ENCODE measurements at places on chromosomes 2 and 18.

- H3K4me3 ChIP-seq = no peak overlapping the region
- H3K27ac ChIP-seq = no peak overlapping the region
- peaks cover 16% of the 10 kb centered on the region for H3K4me1 ChIP-seq
These were observed 81.5 kb upstream of the SLC66A3 start for GRCh38 chr2:11073776-11074175.

- H3K36me3 ChIP-seq = no peaks in the 10 kb centered on the region
- no peak overlapping the region for H3K27ac ChIP-seq
- no peak for DNase-seq
These were observed 946.6 kb downstream of the DPP10 start for GRCh38 chr2:115389024-115389423.

- H3K4me3 ChIP-seq = no peak overlapping the region
- no peak for DNase-seq
- H3K4me1 ChIP-seq = no peaks in the 10 kb centered on the region
- H3K27me3 ChIP-seq = peaks cover 8% of the 10 kb centered on the region
These were observed 52.0 kb downstream of the FTCDNL1 start for GRCh38 chr2:199798831-199799580.

DNA sequence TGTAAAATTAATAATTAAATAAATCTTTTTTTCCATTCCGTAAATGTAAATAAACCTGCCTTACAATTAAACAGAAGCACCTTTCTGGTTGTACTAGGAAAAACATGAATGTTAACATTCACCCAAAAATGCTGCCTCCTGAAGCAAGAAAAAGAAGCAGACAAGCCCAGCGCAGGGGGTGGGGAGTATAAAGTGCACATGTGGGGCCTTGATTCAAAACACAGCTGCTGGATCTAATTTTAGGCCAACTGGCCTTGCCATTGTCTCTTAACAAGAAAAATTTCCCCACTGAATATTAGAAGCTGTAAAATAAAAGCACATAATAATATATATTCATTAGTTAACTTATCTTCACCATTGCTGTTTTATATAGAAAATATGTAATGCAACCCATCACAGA, 28.3 kb downstream of the TCF4 start:
- no peaks in the 10 kb centered on the region for H3K36me3 ChIP-seq
- H3K27me3 ChIP-seq = peaks cover 3% of the 10 kb centered on the region
- H3K4me1 ChIP-seq = no peaks in the 10 kb centered on the region
- no peak overlapping the region for H3K4me3 ChIP-seq
- no peak for DNase-seq

DNA sequence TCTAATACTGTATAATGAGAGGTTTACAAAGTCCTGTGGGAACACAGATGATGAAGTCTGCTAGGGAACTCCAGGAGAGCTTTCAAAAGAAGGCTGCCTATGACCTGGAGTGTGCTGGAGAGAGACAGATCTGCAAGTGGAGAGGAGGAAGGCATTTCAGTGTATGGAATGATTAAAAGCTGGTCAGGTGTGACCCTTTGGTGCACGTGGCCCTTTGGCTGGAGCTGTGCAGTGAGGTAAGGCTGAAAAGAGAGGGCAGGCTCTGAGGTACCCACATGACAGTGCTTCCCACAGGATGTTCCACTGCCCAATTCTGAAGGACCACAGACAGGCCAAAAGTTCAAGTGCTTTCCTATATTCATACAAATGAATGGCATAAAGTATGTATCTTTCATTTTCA, 157.1 kb downstream of the DYM start:
- no peak overlapping the region for H3K4me3 ChIP-seq
- DNase-seq = no peak
- H3K27me3 ChIP-seq = no peaks in the 10 kb centered on the region
- no peak overlapping the region for H3K27ac ChIP-seq
- no peaks in the 10 kb centered on the region for H3K4me1 ChIP-seq

DNA sequence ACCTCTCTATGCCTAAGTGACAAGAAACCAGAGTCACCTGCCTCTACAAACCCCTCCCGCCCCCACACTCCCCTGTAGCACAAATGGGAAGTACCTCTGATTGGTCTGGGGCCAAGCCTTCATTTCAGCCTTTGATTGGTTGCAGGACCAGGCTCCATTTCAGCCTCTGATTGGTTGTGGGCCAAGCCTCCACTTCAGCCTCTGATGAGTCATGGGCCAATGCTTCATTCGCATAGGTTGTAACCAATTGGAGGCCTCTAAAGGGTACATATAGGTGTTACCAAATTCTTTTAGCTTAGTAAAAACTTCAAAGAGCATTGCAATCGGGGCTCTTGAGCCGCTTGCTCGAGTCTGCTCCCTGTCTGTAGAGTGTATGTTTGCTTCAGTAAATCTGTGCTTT, 25.0 kb downstream of the CCDC102B start:
- H3K27me3 ChIP-seq = no peaks in the 10 kb centered on the region
- no peak for DNase-seq
- no peaks in the 10 kb centered on the region for H3K36me3 ChIP-seq
- no peak overlapping the region for H3K27ac ChIP-seq

DNA sequence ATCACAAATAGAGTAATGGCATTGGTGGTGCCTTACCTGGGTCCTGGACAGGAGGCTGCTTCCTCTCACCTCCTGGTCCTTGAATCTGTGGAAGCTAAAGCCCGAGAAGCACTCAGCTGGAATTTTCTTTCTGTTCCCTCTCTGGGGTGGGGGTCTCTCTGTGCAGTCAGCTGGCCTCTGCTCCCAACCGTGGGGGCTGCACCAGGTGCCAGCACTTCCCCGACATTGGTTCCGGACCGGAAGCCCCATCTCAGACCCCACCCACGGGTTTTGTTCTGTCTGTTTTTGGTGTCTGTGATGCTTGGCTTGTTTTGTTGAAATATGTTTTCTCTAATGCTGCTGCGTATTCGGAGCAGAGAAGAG, 154.7 kb downstream of the TWIST2 start:
- H3K27ac ChIP-seq = no peak overlapping the region
- peaks cover 3% of the 10 kb centered on the region for H3K27me3 ChIP-seq
- no peak overlapping the region for H3K4me3 ChIP-seq
- DNase-seq = no peak
- H3K4me1 ChIP-seq = no peaks in the 10 kb centered on the region

GRCh38 chr2:121776885-121777698, 21.6 kb downstream of the TSN start:
- H3K27ac ChIP-seq = no peak overlapping the region
- no peaks in the 10 kb centered on the region for H3K36me3 ChIP-seq
- H3K4me3 ChIP-seq = no peak overlapping the region
- H3K4me1 ChIP-seq = no peaks in the 10 kb centered on the region

GRCh38 chr18:22695674-22696073, 237.5 kb upstream of the RBBP8 start:
- no peaks in the 10 kb centered on the region for H3K36me3 ChIP-seq
- no peak overlapping the region for H3K27ac ChIP-seq
- H3K27me3 ChIP-seq = no peaks in the 10 kb centered on the region
- no peak overlapping the region for H3K4me3 ChIP-seq
- no peak for DNase-seq

DNA sequence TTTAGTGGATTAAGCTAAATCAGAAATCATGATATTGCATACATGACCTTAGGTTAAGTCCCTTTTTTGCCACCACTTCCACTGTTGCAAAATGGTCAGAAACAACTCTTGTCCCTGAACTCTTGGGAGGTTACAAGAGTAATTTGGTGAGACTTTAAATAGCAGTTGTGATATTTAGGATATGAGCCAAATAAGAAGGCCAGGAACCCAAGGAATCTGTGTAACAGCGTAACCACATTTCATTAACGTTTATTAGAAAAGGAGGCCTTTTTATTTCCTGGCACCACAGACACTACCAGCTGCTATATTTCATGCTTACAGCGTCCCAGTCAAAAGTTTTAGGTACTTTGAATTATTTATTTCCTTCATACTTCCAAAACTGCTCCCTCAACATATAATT, 268.0 kb downstream of the GPD2 start:
- no peak for DNase-seq
- H3K4me3 ChIP-seq = no peak overlapping the region
- no peaks in the 10 kb centered on the region for H3K36me3 ChIP-seq
- H3K4me1 ChIP-seq = no peaks in the 10 kb centered on the region
- H3K27ac ChIP-seq = no peak overlapping the region

GRCh38 chr2:43798300-43798699, 24.5 kb downstream of the DYNC2LI1 start:
- H3K4me3 ChIP-seq = no peak overlapping the region
- no peaks in the 10 kb centered on the region for H3K36me3 ChIP-seq
- H3K27ac ChIP-seq = no peak overlapping the region
- H3K27me3 ChIP-seq = no peaks in the 10 kb centered on the region
- no peak for DNase-seq

DNA sequence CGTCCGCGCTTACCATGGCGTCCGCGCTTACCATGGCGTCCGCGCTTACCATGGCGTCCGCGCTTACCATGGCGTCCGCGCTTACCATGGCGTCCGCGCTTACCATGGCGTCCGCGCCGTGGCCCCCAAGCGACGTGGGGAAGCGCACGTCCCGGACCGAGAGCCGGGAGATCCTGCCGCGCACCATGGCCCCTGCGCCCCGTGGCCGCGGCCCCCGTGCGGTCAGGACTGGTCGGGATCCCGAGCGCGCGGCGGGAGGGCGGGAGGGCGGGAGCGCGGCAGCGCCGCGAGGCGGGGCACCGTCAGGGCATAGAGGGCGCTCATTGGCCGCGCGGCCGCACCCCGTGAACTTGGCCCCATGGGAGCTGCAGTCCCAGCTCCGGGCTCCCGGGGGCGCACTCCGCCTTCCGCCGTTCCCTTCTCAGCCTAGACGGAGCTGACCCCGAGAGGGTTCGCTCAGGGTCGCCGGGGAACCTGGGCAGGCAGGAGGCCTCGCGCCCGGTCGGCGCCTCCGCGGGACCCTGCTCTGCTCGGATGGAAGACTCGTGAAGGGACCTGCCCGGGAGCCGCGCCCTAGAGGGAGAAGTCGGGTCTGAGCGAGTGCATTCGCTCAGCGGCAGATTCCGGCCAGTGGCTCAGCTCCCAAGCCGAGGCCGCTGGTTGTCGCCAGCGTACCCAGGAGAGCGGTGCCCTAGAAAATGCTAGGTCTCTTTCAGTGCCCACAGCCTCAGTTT, at the start of gene ENOSF1:
TSS of gene ENOSF1 (minus strand) at position 230 of the 734 bp plus-strand sequence. CDS start at position 187, 43 bp downstream.
- H3K27me3 ChIP-seq = no peaks in the 10 kb centered on the region
- peaks cover 35% of the 10 kb centered on the region for H3K4me1 ChIP-seq
- H3K36me3 ChIP-seq = peaks cover 20% of the 10 kb centered on the region
- peak within 1 kb of the TSS; percentile 91 for H3K27ac ChIP-seq
- peak within 1 kb of the TSS; percentile 89 for H3K4me3 ChIP-seq

GRCh38 chr2:199383021-199383420, 74.7 kb downstream of the SATB2 start:
- no peak overlapping the region for H3K27ac ChIP-seq
- DNase-seq = no peak
- H3K4me1 ChIP-seq = no peaks in the 10 kb centered on the region
- no peak overlapping the region for H3K4me3 ChIP-seq
- no peaks in the 10 kb centered on the region for H3K36me3 ChIP-seq
- peaks cover 16% of the 10 kb centered on the region for H3K27me3 ChIP-seq

DNA sequence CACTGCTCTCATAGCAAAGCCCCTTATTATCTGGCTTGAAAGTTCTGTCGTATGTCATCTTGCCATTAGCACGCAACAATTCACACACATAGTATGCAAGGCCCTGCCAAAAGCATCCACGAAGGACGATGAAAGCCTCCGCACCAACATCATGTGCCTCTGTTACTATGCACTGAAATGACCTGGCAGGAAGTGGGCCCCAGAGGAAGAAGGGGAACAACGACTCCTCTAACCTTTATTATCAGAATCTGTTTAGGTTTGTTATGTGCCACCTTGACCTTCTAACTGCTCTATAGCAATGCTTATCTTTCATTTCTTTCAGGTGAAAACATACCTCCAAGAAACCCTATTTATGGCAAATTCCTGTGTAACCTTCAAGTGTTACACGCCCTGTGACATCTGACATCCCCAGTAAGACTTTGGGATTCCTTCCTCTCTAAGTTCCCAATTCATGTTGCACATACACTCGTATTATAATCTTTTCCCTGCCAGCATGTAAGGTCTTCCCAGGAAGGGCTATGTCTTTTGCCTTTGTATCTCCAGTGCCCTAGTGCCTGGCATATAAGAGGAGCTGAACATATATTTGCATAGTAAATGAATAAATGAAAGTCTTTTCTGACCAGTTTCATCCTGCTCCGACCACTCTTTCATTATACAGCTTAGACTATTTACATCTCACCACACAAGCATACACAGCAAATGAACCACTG, 7.0 kb upstream of the NDUFV2 start:
- DNase-seq = peak; percentile 76
- H3K4me3 ChIP-seq = peak overlapping the region; percentile 59
- H3K27me3 ChIP-seq = no peaks in the 10 kb centered on the region

- H3K36me3 ChIP-seq = peaks cover 8% of the 10 kb centered on the region
- no peak overlapping the region for H3K27ac ChIP-seq
- H3K4me3 ChIP-seq = no peak overlapping the region
- H3K27me3 ChIP-seq = peaks cover 33% of the 10 kb centered on the region
- no peak for DNase-seq
- peaks cover 36% of the 10 kb centered on the region for H3K4me1 ChIP-seq
These were observed 32.2 kb upstream of the SLC14A1 start for GRCh38 chr18:45691816-45692179.

DNA sequence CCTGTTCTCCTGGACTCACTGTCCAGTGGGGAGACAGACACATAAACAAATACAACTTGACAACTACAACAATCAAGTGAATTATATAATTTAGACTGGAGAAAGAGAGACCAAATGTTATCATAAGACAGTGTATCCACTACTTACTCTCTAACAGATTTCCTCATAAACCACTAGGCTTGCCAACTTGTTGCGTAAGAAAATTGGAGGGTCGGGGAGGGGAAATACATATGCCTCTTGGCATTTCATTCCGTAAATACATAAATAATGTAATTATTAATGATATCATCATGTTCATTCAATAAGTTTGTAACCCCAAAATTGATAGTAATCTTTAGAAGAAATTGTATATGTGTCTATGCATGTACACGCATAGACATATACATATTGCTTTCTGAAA, 14.9 kb downstream of the RAB6D start:
- no peak overlapping the region for H3K27ac ChIP-seq
- H3K4me1 ChIP-seq = no peaks in the 10 kb centered on the region
- no peak overlapping the region for H3K4me3 ChIP-seq
- H3K36me3 ChIP-seq = no peaks in the 10 kb centered on the region
- H3K27me3 ChIP-seq = peaks cover 8% of the 10 kb centered on the region
- DNase-seq = no peak

DNA sequence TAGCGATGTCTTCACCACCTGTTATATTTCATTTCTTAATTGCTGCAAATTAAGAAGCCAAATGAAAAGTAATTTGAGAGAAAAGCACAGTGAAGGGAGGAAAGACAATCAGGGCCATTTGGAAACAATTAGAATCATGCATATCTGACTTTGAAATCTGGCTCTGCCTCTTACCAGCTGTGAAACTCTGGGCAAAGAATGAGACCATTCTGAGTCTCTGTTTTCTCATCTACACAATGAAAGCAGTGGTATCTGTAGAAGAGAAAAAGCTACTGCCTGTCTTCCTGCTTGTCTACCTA, 334.5 kb upstream of the CYRIA start:
- H3K27me3 ChIP-seq = no peaks in the 10 kb centered on the region
- H3K36me3 ChIP-seq = no peaks in the 10 kb centered on the region
- no peak overlapping the region for H3K4me3 ChIP-seq
- no peak overlapping the region for H3K27ac ChIP-seq

- H3K27me3 ChIP-seq = no peaks in the 10 kb centered on the region
- no peak overlapping the region for H3K4me3 ChIP-seq
- peaks cover under 1% of the 10 kb centered on the region for H3K4me1 ChIP-seq
- H3K27ac ChIP-seq = no peak overlapping the region
- DNase-seq = no peak
- H3K36me3 ChIP-seq = peaks cover 40% of the 10 kb centered on the region
These were observed 45.2 kb downstream of the UBXN4 start for GRCh38 chr2:135786823-135787222.

- H3K4me1 ChIP-seq = peaks cover 4% of the 10 kb centered on the region
- DNase-seq = no peak
- no peak overlapping the region for H3K4me3 ChIP-seq
These were observed 9.3 kb upstream of the PSMD1 start for GRCh38 chr2:231047274-231047922.
